Stomach (tissue), 19 donors: ENCODE measurements at places on chromosomes 11 and 22. TPM values are rescaled to one million over a fixed set of nuclear protein-coding genes. Genes with fewer than 3 reads are reported as not detected.

- peak; percentile 20 for DNase-seq
Observed at GRCh38 chr11:61172356-61172755, 11.1 kb upstream of the VPS37C start.

GRCh38 chr11:118670063-118670462, 9.4 kb downstream of the TREH start:
- no peak for DNase-seq

DNA sequence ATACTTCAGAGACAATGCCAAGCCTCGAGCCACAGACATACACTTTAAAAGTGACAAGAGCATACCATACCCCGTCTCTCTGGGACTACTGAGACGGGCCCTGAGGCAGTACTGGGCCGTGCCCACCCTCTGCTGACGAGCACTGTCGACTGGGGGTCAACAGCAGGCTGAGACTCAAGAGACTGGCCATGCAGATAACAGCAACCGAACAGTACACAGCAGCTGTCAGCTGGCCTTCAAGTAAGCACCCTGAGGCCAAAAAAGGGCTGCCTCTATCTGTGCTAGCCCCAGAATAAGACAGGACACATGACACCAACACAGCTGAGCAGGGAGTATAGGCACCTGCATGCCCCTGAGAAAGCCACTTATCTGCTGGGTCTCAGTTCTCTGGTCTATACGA, 18.9 kb upstream of the TMEM121B start:
- no peak for DNase-seq

GRCh38 chr11:113991170-113991569, 16.3 kb downstream of the HTR3A start:
- DNase-seq = no peak

- no peak for DNase-seq
Observed at GRCh38 chr11:111699579-111700156, 66.5 kb downstream of the PPP2R1B start.

GRCh38 chr11:19450282-19450681, 209.5 kb upstream of the E2F8 start:
- no peak for DNase-seq

GRCh38 chr11:3120071-3120792, 44.9 kb downstream of the OSBPL5 start:
- DNase-seq = no peak

DNA sequence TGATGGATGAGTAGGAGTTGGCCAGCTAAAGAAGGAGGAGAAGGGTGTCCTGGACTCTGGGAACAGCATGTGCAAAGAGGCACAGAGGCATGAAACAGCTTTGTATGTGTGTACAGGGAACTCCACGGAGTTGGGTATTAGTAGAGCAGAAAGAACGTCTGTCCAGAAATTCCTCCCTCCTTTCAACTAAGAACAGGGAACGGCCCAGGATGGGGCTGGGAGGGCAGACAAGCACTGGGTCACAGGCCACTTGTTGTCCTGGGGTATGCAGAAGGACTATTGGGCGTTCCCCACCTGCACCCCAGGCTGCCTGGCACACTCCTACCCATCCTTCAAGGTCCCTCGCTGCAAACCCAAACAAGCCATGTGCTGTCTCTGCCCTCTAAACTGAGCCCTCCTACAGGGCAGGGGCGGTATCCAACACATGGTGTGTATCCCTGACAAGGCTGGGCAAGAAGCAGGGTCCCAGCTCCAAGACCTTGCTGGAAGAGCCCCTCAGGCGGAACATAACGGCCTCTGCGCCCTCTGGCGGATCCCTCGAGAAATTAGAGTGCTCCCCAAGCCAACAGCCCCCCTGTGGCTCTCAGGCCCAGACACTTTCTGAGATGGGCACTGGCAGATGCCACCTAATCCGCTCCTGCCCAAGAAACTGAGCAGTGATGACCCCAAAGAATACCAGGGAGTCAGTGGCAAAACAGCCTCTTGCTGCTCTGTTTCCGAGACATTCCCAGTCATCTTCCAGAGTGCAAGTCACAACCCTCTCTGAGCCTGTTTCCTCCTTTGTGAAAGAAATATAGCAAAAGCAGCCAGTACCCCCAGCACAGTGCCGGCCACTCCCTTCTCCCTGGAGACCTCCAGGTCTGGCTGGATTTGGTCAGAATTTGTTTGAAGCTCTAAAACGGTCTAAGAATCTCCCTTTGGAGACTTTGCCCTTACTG, 1.6 kb upstream of the ELFN2 start:
- peak; percentile 80 for DNase-seq

The GTSE1 gene
- 2.6 TPM for total RNA-seq

- no peak for DNase-seq
Observed at GRCh38 chr11:63978551-63979239, 4.3 kb downstream of the COX8A start.

The OTOG gene
- total RNA-seq = not detected
